Right atrium auricular region (tissue), 2 donors: ENCODE measurements at places on chromosomes 5 and 9. TPM values are rescaled to one million over a fixed set of nuclear protein-coding genes. Genes with fewer than 3 reads are reported as not detected.

GRCh38 chr5:139796061-139796806 is 626 bp downstream of the PSD2 start:
- H3K4me3 ChIP-seq, result no peak overlapping the region
- H3K4me1 ChIP-seq, result no peaks in the 10 kb centered on the region
- H3K27ac ChIP-seq, result no peak overlapping the region
- H3K36me3 ChIP-seq, result no peaks in the 10 kb centered on the region

DNA sequence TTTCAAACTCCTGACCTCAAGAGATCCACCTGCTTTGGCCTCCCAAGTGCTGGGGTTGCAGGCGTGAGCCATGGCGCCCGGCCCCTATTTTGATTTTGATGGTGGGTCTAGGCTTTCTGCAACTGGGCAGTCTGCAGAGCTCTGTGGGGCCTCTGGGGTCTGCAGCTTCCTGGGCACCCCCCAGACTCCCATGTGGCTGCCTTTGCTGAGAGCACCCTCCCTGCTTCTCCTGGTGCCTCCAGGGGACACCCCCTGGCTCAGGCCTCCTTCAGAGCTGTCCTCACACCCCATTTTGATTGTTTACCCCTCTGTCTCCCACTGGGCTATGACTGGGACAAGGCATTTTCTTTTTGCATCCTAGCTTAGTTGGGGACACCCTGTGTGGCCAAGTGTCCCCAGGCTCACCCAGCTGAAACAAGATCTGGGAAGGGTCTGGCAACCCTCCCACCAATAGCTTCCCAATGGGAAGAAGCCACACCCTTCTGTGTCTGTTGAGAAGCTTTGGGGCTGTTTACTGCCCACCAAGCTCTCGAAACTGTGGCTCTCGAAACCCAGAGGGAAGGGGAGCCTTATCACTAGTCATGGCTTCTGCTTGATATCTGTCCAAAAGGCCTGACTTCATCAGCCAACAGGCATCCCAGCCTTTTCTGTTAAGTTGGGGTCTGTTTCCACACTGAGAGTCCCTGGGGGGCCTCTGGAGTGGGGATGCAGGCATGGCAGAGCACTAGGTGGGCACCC is 204.4 kb upstream of the IER5L start:
- no peaks in the 10 kb centered on the region for H3K27me3 ChIP-seq
- H3K36me3 ChIP-seq, result no peaks in the 10 kb centered on the region
- H3K4me3 ChIP-seq, result peak overlapping the region; percentile 49
- no peak for DNase-seq
- H3K27ac ChIP-seq, result peak overlapping the region; percentile 91
- peaks cover 2% of the 10 kb centered on the region for H3K4me1 ChIP-seq

DNA sequence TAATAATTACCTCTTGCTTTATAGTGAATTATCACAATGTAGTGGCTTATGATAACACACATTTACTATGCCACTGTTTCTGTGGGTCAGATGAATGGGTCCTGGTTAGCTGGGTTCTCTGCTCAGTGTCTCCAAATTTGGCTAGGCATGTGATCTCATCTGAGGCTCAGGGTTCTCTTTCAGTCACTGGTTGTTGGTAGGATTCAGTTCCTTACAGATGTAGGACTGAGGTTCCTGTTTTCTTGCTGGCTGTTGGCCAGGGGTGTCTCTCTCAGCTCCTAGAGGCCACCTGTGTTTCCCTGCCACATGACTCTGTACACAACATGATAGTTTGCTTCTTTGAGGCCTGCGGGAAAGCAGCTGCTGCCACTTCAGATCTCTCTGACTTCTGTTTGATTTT is 7.1 kb downstream of the NFX1 start:
- no peak overlapping the region for H3K27ac ChIP-seq
- H3K36me3 ChIP-seq, result peaks cover 67% of the 10 kb centered on the region
- no peaks in the 10 kb centered on the region for H3K27me3 ChIP-seq
- no peaks in the 10 kb centered on the region for H3K4me1 ChIP-seq

- H3K27ac ChIP-seq, result no peak overlapping the region
- DNase-seq, result no peak
- no peak overlapping the region for H3K4me3 ChIP-seq
- no peaks in the 10 kb centered on the region for H3K4me1 ChIP-seq
Measured at GRCh38 chr5:124512952-124513632, 233.3 kb downstream of the ZNF608 start.

- H3K4me3 ChIP-seq, result no peak overlapping the region
- H3K36me3 ChIP-seq, result no peaks in the 10 kb centered on the region
- H3K4me1 ChIP-seq, result no peaks in the 10 kb centered on the region
- DNase-seq, result no peak
Measured at GRCh38 chr5:147479949-147480348, 29.9 kb downstream of the DPYSL3 start.

The SH3PXD2B gene
- 7.2 TPM for total RNA-seq

The IL12B gene
- not detected for total RNA-seq

The SPATA31D1 gene
- total RNA-seq, result not detected
